ENCODE measurements at places on chromosomes 7 and 10.

GRCh38 chr7:102425639-102426267 lies 7.6 kb upstream of the ORAI2 start:
- peak; percentile 82 for DNase-seq

- no peak for DNase-seq
These were observed 882 bp downstream of the DLX6 start for GRCh38 chr7:97006055-97006815.

DNA sequence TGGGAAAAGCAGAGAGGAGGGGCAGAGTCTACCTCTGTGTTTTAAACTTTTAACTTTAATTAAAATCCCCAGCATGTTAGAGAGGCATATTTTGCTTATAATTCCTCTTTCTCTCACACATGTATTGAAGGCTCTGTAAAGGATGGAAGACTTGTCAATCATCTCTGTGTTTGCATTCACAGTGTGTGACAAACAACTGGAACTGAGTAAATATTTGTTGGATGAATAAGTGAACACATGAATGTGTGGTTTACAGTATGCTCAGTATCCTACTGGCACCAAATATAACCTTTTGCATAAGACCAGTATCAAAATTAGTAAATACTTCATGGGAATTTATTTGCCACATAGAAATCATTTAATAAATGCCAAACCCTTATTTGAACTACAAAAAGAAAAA lies 829.0 kb downstream of the GRID1 start:
- DNase-seq, result no peak

GRCh38 chr10:10930979-10931743 lies 86.5 kb upstream of the CELF2 start:
- DNase-seq, result no peak

- no peak for DNase-seq
These were observed 30.5 kb downstream of the BICC1 start for GRCh38 chr10:58543141-58543540.

DNA sequence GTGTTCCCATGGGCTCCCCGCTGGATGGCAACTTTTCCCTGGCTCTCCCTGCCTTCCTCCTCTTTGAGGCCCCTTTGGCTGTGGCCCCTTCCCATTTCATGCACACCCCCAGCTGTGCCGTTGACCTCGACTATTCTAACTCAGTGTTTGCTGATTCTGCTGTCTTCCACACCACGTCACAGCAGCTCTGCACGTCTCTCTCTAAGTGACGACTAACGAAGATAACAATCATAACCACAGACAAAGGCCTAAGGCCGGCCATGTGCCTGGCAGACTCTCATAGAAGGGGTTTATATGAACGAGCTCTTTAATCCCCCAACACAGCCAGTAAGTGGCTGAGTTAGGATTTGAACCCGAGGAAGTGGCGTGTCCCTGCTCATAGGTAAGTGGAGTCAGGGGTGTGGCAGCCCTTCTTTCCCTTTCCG lies 151.5 kb upstream of the SHH start:
- no peak for DNase-seq

DNA sequence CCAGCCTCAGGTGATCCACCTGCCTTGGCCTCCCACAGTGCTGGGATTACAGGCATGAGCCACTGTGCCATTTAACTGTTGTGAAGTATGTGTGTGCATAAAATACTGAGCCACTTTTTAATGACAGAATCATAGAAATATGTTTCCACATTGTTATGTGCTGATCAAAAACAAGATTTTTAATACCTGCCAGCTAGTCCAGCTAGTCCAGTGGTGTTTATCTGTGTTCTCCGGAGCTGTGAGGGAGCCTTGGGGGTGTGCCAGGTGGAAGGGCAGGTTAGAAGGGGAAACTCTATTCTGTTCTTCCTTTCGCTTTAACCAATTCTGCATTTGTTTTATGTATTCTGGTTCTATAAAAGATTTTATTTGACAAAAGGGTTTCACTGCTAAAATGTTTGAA lies 7.0 kb downstream of the FAM221A start:
- DNase-seq, result no peak

All from effector CD4-positive, alpha-beta T cell (primary cell).